GM12892 (cell line): ENCODE measurements at places on chromosomes 5 and 9.

GRCh38 chr9:136685216-136685615 lies 2.0 kb downstream of the AGPAT2 start:
- no peak for DNase-seq

- no peak for DNase-seq
Measured at GRCh38 chr5:120415985-120416384, 48.1 kb upstream of the PRR16 start.

DNA sequence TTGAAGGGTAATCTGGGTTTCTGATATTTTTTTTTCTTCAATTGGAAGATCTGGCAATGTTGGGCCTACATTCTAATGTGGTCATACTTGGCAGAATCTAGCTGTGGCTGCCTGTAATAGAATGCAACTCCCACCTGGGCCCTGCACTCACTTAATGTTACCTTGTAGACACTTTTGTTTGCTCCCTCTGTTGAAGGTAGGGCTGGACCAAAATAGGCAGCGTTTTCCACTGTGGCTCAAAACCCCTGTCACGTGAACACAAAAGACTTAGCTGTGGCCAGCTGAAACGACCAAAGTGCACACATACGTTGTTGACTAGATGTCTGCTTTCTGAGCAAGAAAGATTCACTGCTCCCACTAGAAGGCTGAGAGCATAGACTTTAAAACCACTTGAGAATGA lies 117.6 kb upstream of the HMHB1 start:
- no peak for DNase-seq

DNA sequence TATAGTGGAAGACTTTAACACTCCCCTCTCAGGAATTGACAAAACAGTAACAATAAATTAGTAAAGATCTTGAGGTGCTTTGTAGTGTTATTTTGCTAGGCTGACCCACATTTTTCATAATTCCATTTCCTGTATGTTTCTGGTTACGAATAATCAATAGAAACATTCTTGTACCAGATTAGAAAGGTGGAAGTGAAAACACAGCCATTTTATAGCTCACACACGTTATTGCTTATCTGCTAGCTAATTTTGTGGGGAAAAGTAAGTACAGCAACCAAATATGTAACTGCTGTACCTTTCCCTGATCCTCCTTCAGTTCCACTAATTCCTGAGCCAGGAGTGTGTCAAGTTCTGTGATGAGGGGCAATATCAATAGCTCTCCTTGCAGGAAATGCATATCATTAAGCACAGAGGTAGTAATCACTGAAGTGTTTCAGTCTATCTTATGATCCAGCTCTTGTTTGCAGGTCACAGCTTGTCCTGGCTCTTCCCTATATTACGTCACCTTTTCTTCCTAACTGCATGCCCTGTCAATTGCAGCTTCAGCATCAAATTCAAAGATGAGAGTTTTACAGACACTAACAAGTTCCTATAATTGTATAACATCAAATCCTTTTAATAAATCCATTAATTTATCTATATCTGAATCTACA lies 59.4 kb downstream of the MINAR2 start:
- DNase-seq: no peak

DNA sequence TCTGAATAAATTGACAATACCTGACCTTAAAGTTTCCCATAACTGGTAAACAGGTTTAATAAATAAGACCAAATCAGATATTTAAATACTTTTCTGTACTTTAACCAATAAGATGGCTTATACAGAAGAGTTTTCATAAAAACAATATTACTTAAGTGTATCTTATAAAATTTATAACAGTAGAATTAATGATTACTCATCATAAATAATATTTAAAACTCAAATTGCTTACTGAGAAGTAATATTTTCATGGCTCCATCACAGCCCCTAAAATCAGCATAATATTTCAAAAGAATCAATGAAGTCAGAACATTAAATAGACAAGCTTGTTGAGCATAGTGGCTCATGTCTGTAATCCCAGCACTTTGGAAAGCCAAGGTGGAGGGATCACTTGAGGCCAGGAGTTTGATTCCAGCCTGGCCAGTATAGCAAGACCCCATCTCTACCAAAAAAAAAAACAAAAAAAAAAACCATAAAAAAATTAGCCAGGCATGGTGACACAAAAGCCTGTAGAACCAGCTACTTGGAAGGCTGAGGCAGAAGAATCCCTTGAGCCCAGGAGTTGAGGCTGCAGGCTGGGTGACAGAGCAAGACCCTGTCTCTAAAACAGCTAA lies 23.5 kb downstream of the HOMER1 start:
- no peak for DNase-seq

GRCh38 chr9:16726718-16727451 lies 143.6 kb downstream of the BNC2 start:
- DNase-seq: no peak

DNA sequence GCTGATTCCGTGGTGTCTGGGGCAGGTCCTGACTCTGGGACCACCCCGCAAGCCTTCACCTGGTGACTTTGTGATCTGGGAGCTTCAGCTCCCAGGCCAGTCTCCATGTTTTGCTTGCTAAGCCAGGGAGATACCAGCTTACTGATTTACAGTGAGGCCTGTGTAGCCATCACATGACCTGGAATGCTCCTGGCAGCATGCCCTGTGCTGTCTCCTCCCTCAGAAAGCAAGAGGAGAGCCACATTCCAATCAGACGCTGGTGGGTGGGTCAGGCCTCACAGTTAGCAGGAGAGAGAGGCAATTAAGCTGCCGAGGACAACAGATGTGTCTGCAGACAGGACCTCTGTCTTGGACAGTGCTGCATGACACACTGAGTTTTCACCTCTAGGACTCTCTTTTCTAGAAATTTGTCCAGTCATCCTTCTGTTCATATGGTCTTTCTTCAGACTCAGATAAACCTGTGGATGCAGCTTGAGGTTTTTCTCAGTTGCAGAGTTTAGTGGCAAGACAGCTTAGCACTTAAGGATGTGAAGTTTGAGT lies 24.4 kb upstream of the GRPEL2 start:
- no peak for DNase-seq

DNA sequence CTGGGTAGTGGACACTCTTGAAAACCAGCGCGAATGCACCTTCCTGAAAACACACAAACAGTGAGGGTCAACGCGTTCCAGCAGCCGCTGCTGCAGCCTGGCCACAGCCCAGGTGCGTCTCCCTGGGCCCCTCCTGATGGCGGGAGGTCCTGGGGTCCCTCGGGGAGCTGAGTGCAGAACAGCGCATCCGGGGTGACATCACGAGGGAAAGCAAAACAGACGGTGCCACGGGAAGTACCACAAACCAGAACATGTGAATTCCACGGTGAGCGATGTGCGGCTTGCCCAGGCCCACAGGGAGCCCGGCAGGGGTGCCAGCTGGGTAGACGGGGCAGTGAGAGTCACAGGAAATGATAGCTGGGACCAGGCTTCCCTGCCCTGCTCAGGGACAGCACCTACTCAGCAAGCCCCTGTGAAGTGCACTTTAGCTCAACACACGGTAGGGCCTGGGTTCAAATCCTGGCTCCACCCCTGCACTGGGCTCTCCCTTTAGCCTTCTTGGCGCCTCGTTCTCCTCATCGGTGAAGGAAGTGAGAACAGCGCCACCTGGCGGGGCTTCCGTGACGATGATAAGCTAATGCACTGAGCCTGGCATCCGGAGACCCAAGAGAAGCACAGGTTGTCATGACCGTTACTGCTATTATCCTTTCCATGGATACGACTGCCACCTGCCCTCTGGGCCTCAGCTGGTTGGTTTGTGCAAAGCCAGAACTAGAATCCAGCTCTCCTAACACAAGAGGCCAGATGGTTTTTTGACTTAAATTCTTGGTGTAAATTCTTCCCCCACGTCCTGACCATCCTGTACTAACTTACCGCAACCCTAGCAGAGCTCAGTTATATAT lies 24.6 kb downstream of the GFPT2 start:
- peak; percentile 74 for DNase-seq

DNA sequence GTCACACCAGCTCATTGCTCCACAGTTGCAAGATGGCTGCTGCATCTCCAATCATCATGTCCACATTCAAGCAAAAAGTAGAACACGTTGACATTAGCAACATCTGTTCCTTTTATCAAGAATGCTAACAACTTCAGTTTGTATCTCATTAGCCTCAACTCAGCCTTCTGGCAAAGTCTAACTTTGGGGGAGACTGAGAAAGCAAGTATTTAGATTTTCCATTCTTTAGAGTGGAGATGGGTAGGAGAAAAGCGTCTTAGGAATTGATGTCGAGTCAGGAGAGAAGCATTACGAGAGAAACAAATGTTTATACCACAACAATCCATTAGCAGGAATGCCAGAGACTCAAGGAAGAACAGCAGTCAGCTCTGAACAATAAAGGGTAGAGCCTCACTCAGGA lies 446.3 kb downstream of the ENC1 start:
- no peak for DNase-seq

DNA sequence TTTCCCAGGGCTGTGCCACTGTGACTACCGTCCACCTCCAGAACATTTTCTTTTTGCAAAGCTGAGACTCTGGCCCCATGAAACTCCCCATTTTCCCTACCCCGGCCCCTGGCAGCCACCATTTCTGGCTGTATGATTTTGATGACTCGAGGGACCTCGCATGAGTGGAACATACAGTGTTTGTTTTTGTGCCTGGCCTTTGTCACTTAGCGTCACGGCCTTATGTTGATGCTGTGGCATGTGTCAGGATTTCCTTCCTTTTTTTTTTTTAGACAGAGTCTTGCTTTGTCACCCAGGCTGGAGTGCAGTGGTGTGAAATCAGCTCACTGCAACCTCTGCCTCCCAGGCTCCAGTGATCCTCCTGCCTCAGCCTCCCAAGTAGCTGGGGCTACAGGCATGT lies 42.7 kb downstream of the ASS1 start:
- DNase-seq: no peak

- no peak for DNase-seq
Measured at GRCh38 chr5:98096155-98096554, 677.3 kb upstream of the RGMB start.
